Endodermal cell (in vitro differentiated cells): ENCODE measurements at places on chromosomes 4 and X. TPM values are rescaled to one million over a fixed set of nuclear protein-coding genes. Genes with fewer than 3 reads are reported as not detected.

DNA sequence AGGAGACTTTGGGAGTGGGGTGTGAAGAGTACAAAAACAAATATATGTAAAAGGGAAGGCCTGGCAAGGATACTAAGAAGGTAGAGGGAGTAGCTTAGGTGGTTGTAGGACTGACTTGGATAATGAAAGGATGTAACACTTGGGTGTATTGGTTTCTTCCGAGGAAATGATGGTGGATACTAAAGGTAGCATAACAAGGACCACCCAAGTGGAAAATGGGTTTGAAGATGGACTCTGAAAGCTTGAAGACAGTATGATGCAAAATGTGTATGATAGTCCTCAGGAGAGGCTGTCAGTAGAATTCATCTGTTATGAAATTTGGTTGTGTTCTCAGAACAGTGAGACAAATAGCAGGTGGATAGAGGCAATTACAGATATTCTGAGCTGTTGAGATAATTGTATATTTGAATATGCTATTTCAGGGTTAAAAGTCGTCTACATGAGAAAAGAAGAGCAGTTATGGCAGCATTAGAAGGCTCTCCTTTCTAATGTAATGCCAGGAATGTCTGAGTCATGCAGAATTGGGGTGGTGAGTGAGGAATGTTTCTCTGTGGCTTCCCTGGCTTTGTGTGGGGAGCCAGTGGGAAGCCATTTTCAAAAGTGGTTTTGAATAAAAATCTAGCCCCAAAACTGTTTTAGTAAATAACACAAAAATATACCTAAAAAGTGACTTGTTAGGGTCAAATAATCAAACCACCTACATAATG lies 75.6 kb downstream of the FHIP1A start:
- peak; percentile 68 for DNase-seq
- H3K4me1 ChIP-seq = no peaks in the 10 kb centered on the region
- peak overlapping the region; percentile 29 for H3K27ac ChIP-seq

DNA sequence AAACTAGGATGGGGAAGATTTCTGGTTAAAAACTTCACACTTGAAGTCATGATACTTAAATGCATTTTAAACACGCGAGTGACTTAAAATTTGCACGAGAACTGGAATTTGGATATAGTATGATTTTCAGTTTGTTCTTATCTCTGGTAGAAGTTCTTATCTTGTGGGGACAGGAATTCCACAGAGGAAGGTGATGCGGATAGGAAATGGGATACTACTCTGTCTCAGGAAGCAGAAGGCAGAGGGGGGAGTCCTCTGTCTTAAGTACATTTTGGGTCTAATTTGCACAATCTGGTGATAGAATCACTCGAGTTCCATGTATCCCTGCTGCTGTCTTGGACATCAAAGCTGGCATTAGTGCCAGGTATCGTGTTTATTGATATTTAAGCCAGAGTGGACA lies 53.3 kb downstream of the TLL1 start:
- no peaks in the 10 kb centered on the region for H3K27me3 ChIP-seq
- DNase-seq = no peak
- no peak overlapping the region for H3K27ac ChIP-seq
- no peaks in the 10 kb centered on the region for H3K36me3 ChIP-seq
- no peaks in the 10 kb centered on the region for H3K4me1 ChIP-seq

DNA sequence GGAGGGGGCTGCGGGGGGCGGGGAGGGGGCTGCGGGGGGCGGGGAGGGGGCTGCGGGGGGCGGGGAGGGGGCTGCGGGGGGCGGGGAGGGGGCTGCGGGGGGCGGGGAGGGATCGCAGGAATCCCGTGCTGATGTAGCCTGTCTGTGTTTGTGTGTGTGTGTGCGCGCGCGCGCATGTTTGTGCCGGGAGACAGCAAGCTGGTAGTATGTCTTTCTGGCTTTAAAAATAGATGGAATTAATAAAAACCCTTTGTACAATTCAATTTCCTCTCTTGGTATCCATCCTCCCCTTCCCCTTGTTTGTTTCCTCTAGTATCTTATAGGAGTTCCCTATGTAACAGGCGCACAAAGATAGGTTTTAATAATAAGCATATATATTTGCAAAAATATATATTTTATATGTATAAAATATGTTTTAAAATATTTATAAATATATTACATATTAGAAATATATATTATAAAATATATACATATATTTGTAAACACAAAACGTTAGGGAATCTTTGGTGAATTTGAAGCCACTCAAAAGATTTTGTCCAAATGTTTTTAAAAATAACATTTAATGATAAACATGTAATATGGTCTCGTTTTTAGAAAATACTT lies 782 bp downstream of the ARHGAP24 start:
- DNase-seq = no peak

- H3K4me3 ChIP-seq = no peak overlapping the region
- H3K36me3 ChIP-seq = peaks cover 68% of the 10 kb centered on the region
- no peak for DNase-seq
- no peaks in the 10 kb centered on the region for H3K27me3 ChIP-seq
- no peak overlapping the region for H3K27ac ChIP-seq
Observed at GRCh38 chrX:129493643-129494042, 29.6 kb downstream of the SMARCA1 start.

DNA sequence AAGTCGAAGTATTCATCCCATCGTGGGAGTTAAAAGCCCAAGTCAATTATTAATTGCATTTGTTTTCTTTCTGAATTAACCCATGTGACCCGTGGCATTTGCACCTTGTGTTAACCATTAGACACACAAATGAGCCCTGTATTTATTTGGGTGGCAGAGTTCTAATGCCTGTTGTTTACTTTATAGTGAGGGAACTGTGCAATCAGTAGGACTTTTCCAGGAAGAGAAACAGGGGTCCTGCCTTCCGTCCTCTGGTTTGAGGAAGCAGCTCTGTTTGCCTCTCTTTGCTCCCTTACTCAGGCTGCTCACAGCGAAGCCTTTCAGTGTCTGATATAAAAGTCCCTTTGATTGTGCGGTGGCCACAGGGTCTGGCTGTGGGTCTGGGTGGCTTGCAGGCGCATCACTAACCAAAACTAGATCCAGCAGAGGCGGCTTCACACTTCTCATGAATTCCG lies 263.6 kb downstream of the PTTG2 start:
- H3K36me3 ChIP-seq = no peaks in the 10 kb centered on the region
- H3K27ac ChIP-seq = no peak overlapping the region
- no peaks in the 10 kb centered on the region for H3K4me1 ChIP-seq

DNA sequence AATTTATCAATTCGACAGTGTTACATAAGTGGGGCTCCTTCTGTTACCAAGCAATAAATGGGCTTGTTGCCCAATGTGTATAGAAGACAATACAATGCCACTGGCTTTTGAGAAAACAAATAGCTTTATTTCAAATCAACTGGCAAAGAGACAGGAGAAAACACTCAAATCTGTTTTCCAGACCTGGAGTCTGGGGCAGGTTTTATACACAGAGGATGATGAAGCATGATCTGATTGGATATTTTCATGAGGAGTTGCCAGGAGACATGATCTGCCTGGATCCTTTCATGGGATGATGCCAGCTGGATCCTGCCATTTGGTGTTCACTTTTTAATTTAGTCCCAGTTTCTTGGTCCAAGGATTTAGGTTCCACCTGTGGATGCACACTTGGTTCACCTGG lies 287.9 kb downstream of the CXXC4 start:
- H3K36me3 ChIP-seq = no peaks in the 10 kb centered on the region
- no peak overlapping the region for H3K27ac ChIP-seq
- H3K4me3 ChIP-seq = no peak overlapping the region
- H3K4me1 ChIP-seq = no peaks in the 10 kb centered on the region
- DNase-seq = no peak

GRCh38 chr4:107922486-107923473 lies 8.6 kb upstream of the CYP2U1 start:
- DNase-seq = no peak
- no peak overlapping the region for H3K27ac ChIP-seq
- H3K4me1 ChIP-seq = no peaks in the 10 kb centered on the region
- H3K4me3 ChIP-seq = no peak overlapping the region

- H3K4me3 ChIP-seq = no peak overlapping the region
- no peak for DNase-seq
- H3K27me3 ChIP-seq = no peaks in the 10 kb centered on the region
- H3K27ac ChIP-seq = no peak overlapping the region
- no peaks in the 10 kb centered on the region for H3K36me3 ChIP-seq
Observed at GRCh38 chr4:123556526-123556925, 159.9 kb downstream of the SPRY1 start.

GRCh38 chr4:1030031-1030430 lies 18.6 kb downstream of the FGFRL1 start:
- no peak overlapping the region for H3K27ac ChIP-seq
- H3K4me1 ChIP-seq = no peaks in the 10 kb centered on the region
- peaks cover 12% of the 10 kb centered on the region for H3K36me3 ChIP-seq

DNA sequence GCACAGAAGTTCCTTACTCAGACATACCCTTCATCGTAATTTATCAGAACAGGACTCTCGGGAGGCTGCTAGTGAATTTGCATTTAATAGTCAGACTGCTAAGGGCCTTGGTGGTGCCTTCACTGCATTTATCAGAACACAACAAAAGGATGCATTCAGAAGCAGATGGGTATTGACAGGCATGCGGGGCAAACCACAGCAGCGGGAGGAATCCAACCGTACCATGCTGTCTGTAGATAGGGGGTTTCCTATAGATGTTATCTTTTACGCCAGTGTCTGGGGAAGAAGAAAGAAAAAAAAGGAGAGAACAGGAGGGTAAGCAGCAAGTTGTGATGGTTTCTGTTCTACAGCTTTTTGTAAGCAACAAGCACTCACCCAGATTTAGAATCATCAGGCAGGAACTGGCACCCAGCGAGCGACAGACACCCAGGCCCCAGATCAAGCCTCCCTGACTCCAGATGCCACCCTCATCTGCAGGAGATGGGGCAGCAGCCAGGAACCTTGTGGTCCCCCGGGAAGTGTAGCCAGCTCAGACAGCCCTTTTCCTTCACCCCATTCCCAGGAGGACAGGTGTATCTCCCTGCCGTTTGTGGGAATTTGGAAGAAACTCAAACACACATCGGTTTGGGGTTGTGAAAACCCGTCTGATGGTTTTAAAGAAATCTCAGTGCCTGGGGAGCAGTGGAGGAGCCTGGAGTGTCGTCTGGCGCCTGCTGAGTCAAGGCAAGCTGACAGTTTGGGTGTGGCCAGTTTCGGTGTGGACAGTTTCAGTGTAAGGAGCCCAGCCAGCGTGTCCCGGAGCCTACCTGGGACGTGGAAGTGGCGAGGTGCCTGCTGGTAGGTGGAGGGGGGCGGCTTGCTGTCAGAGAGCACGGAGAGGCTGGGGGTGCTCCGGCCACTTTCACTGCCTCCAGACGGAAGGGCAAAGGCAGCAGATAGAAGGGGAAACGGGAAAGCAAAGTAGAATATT lies 80.0 kb upstream of the AFAP1 start:
- peaks cover 12% of the 10 kb centered on the region for H3K4me1 ChIP-seq
- DNase-seq = peak; percentile 81
- H3K36me3 ChIP-seq = no peaks in the 10 kb centered on the region
- H3K4me3 ChIP-seq = no peak overlapping the region
- H3K27me3 ChIP-seq = no peaks in the 10 kb centered on the region

- H3K27me3 ChIP-seq = peaks cover 100% of the 10 kb centered on the region
- DNase-seq = no peak
- H3K27ac ChIP-seq = no peak overlapping the region
- H3K36me3 ChIP-seq = no peaks in the 10 kb centered on the region
- H3K4me1 ChIP-seq = peaks cover 3% of the 10 kb centered on the region
Observed at GRCh38 chr4:84494076-84494475, 5.0 kb downstream of the NKX6-1 start.

GRCh38 chr4:181964731-181965130 lies 278.5 kb upstream of the TENM3 start:
- H3K27me3 ChIP-seq = no peaks in the 10 kb centered on the region
- no peak for DNase-seq
- H3K4me3 ChIP-seq = no peak overlapping the region
- H3K36me3 ChIP-seq = no peaks in the 10 kb centered on the region
- no peaks in the 10 kb centered on the region for H3K4me1 ChIP-seq
- H3K27ac ChIP-seq = no peak overlapping the region

DNA sequence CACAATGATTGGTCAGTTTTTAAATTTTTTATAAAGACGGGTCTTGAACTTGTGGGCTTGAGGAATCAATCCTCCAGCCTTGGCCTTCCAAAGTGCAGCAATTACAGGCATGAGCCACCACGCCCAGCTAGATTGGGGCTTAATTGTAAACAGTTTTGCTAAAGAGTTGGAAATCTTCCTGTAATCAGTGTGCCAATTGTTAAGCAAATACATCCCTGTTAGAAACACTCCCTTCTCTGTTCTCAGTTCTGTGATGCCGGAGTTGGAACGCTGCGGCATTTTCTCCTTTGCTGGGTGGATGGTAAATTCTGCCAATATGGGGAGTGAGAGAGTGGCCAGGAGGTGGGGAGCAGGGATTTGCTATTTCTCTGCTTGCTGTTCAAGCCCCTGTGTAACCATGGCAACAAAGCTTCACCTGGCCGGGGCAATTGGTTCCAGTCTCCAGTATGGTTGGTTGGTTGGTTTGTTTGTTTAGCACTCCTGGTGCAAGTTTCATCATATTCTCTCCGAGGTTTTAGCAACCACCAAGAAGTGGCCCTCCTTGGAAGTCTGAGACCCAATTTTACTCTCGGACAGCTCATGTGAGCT lies 3.0 kb upstream of the SPATA4 start:
- DNase-seq = peak; percentile 62
- H3K36me3 ChIP-seq = no peaks in the 10 kb centered on the region
- H3K27me3 ChIP-seq = no peaks in the 10 kb centered on the region

- no peaks in the 10 kb centered on the region for H3K27me3 ChIP-seq
- H3K27ac ChIP-seq = no peak overlapping the region
- no peak overlapping the region for H3K4me3 ChIP-seq
- no peaks in the 10 kb centered on the region for H3K4me1 ChIP-seq
- DNase-seq = no peak
- H3K36me3 ChIP-seq = no peaks in the 10 kb centered on the region
Observed at GRCh38 chrX:8346892-8347291, 117.7 kb upstream of the VCX3B start.

Gene VEGFC
- total RNA-seq = 0.60 to 0.97 TPM (median 0.96 TPM) in 3 replicates

DNA sequence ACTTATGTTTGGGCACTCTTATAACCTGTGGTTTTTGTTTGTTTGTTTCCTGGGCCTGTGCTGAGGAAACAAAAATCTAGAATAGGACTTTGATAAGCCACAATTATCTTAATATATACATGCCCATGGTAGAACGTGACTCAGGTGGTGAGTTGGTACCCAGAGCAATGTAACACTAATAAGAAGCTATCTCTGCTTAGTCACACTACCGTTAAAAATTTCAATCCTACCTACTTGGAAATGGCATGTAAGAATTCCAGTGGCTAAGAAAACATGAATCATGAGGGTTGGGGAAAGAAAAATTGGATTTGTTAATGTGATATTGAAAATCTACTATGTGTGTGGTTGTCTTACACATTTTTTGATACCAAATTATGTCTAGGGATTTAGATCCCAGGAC lies 30.5 kb upstream of the ADGRG2 start:
- no peak overlapping the region for H3K4me3 ChIP-seq
- no peak overlapping the region for H3K27ac ChIP-seq
- H3K36me3 ChIP-seq = no peaks in the 10 kb centered on the region

GRCh38 chrX:47523297-47523696 lies 37.7 kb upstream of the ARAF start:
- no peaks in the 10 kb centered on the region for H3K27me3 ChIP-seq
- DNase-seq = peak; percentile 92
- peak overlapping the region; percentile 67 for H3K4me3 ChIP-seq

- H3K4me1 ChIP-seq = no peaks in the 10 kb centered on the region
- H3K4me3 ChIP-seq = no peak overlapping the region
- H3K36me3 ChIP-seq = no peaks in the 10 kb centered on the region
Observed at GRCh38 chr4:147958489-147959065, 226.7 kb downstream of the ARHGAP10 start.

- DNase-seq = no peak
- H3K27me3 ChIP-seq = no peaks in the 10 kb centered on the region
- no peak overlapping the region for H3K27ac ChIP-seq
- no peaks in the 10 kb centered on the region for H3K36me3 ChIP-seq
- H3K4me1 ChIP-seq = no peaks in the 10 kb centered on the region
Observed at GRCh38 chr4:36322921-36323354, 41.5 kb downstream of the DTHD1 start.

GRCh38 chrX:129843459-129844306 lies at the start of gene ZDHHC9:
TSS of gene ZDHHC9 (minus strand) at chrX:129843886. CDS start at chrX:129841945, 1,941 bp downstream.
- DNase-seq = peak; percentile 96
- no peaks in the 10 kb centered on the region for H3K36me3 ChIP-seq
- no peaks in the 10 kb centered on the region for H3K27me3 ChIP-seq
